Iris pigment epithelial cell (primary cell): ENCODE measurements at places on chromosomes 12 and 14.
A peak's percentile ranks its signal among the peaks of the same experiment; 100 is the strongest.

GRCh38 chr12:118102609-118103008 lies 1.2 kb downstream of the VSIG10 start:
- no peak for DNase-seq

- DNase-seq = no peak
Observed at GRCh38 chr14:21526672-21527317, 649 bp upstream of the SALL2 start.

DNA sequence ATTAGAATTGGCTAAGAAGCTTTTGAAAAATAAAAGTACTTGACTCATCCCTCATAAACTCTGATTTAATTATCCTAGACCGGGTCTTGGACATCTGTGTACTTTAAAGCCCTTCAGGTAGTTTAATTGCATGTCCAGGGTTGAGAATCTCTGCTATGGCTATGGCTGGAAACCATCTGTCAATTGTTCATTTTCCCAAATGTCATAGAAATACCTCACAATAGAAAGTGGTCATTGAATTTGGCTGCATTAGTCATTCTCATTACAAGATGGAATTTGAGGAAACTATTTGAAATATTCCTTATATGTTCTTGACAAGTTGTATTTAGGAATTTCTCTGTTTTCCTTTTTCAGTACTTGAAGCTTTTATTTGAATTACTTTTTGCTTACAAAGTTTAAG lies 111.3 kb downstream of the TSHR start:
- DNase-seq = no peak

- peak; percentile 81 for DNase-seq
Observed at GRCh38 chr14:91367173-91368171, 50.1 kb downstream of the CCDC88C start.

GRCh38 chr12:53232646-53233461 lies 845 bp upstream of the RARG start:
- no peak for DNase-seq

DNA sequence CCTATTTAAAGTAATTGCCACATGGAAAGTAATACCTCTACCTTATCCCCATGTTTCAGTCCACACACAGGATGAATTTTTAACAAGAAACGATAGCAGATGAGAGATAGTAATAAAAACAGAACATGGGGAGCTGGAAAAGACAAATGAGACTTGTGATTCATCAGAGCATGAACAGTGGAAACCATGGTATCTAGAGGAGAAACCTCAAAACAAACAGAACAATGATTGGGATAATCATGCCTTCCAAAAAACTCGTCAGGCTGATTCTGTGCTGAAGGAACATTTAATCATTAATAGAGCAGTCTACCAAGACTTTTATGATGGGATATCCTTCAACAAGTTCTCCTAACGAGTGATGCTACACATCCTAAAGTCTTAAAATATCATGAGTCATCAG lies 1390.7 kb downstream of the FSCB start:
- DNase-seq = no peak

DNA sequence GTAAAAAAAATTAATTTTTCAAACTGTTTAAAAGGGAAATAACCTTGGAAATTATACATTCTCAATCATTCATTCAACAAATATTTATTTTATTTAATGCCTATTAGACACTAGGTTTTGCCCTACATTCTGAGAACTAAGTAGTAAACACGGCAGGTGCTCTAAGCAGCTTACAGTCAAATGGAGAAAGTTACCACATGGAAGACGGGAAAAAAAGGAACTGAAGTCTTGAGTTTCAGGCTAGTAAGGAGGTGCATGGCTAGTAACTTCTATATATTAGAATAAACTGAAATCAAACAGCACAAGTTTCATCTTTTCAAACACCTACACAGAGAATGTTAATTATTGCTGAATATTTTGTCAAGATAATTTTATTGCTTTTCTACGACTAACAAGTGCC lies 52.9 kb downstream of the C12orf42 start:
- no peak for DNase-seq

DNA sequence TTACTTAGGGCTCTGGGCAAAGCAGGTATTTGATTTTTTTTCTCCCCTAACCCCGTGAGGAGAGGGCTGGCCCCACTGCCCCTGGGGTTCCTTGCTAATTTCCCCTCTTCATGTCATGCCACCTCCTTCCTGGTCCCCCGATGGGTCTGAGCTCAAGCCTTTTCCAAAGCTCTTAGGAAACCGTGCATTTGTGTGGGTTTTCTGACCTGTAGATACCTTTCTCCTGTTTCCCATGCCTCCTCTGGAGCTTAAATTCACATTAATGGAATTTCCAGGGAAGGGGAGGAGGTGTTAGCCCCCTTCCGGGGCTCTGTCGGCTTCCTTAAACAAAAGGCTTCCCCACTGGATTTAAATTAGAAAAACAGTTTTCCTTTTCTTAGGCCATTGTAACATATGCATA lies 12.6 kb downstream of the SFSWAP start:
- no peak for DNase-seq

- peak; percentile 91 for DNase-seq
Observed at GRCh38 chr12:77940011-77940423, 109.3 kb downstream of the NAV3 start.

GRCh38 chr12:52327052-52327829 lies 6.0 kb upstream of the KRT83 start:
- DNase-seq = peak; percentile 88

- DNase-seq = peak; percentile 72
Observed at GRCh38 chr12:12582895-12583303, 20.2 kb upstream of the DUSP16 start.

GRCh38 chr14:105472486-105472991 lies 2.1 kb upstream of the CRIP2 start:
- no peak for DNase-seq
